ENCODE measurements at places on chromosomes 1 and 21.

DNA sequence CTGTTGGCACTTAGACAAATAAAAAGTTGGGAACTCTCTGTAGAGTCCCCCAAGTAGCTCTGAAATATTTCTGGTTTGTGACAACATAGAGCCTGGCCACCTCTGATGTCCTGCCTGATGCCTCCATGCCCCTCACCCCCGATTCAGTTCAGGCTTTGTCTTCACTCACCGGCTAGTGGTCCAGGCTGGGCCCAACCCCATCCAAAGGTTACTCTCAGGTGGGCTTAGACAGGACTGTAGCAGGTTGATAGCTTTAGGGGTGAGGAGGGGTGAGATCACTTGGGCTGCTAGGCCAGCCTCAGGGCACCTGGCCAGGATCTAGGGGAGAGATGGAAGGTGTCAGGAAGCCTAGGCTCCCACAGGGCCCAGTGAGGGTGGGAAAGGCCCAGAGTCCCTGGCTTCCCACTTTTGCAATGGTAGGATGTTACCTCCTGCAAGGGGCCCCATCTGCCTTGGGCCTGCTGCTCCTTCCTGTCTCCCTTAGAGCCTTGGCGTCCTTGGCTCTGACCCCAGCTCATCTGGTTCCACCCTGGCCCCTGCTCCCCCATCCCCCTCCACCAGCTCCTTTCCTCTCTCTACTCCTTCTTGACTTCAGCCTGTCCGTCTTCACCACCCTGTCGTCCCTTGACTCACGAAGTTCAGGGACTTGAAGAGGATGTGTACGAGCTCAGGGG lies 6.7 kb downstream of the EPS8L3 start:
- no peak for DNase-seq

DNA sequence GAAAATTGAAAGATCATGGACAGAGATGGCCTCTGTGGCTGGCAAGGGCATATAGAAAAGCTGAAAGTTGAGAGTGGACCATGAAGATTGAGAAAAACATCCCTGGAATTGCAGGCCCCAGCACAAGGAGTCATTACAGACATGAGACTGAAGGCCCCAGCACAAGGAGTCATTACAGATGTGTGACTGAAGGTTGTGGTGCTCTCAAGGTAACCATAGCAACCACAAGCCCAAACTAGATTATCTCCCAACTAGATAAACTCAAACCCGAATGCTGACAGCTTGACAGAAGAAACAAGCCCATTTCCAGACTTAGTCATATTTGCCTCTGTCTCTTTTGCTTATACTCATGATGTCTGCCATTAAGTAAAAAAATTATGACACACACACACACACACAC lies 1252.1 kb upstream of the ADGRL4 start:
- no peak for DNase-seq

DNA sequence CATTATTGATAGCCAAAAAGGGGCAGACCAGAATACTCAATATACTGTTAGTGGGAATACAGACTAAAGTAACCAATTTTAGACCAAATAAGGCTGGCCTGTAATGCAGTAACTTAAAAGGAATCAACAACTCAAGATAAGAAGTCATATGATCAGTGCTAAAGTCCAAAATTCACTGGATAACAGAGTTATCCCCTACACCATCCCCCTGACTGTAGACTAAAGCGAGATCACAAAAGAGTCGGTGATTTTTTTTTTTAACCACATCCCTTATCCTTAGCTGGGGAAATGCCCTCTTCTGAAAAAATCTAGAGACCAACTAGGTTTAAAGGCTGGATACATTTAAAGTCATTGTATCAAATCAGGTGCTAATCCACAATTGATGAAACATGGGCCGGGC lies 7.7 kb downstream of the UBR4 start:
- no peak for DNase-seq

DNA sequence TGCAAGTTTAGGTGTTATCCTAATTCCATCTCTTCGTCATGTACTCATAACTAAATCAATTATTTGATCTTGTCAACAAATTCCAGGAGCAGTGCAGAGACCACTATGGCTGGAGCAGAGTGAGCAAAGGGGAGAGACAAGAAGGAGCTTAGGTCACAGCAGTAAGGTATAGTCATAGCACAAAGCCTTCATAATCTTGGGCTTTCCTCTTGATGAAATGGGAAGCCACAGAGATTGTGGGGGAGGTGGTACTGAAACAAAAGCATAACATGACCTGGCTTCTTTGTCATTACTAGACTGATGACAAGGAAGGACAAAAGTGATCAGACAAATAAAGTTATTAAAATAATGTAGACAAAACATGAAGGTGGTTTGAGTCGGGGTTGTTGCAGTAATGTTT lies 60.1 kb upstream of the PTGS2 start:
- DNase-seq = no peak

DNA sequence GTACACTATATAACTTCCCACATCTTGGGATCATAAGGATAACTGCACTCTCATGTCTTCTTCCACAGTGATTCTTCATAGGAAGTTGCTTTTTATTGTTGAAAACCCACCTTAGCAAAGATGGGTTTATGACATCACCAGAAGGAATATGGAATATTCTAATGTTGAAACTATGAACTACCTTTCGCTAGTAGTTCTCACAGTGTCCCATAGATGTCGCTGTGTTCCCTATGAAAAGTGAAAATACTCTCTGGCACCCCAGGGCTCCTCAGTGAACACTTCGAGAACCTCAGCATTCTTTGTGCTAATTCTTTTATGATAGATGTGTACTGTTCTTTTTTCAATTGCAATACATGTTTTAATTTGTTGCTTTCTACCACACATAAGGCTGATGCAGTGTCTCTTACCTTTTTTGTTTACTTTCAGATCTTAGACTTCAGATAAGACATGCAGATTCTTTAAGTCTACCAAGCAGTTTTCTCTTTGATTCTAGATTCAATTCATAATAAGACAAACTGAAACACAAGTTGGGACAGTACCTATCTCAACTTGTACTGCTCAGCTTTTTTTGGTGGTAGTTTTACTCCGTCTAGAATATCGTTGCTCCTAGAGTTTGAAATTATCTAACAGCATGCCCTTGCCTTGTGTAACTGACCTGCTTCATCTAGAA lies 90.8 kb downstream of the GTF2B start:
- DNase-seq = no peak

Measured in AG04449 (cell line).